ENCODE measurements at places on chromosomes 6 and 20.
A peak's percentile ranks its signal among the peaks of the same experiment; 100 is the strongest.

DNA sequence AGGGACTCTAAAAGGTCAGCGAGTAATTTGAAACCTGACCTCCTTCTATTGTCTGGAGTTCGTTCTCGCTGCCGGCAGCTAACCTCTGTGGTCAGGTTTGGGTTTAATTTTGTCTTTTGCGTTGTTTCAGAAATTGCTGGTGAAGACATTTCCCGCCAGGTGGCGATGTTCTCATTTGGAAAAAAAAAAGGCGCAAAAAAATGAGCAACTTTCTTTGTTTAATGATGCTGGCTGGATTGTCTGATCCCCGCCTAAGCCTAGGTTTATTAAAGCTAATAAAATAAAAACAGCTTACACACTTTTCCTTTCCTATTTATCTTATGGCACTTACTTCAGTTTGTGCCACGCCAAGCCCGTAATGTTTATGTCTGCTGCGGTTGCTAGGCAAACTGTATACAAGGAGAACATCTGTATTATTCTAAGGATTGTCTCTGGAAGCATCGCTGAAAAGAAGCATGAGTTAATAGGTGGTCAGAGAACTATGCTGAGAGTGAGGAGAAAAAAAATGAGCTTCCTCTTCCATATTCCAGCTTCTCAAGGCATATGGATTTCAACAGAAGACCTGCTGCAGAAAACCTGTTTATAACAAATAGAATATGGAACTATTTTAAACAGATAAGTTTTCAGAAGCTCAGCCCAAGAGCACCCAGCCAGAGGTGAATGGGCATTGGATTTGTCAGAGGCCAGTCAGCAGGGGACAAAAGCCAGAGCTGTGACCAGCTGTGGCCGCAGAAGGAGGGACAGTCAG lies 205.7 kb downstream of the DOK5 start:
- DNase-seq = peak; percentile 35

GRCh38 chr6:90175627-90176538 lies 120.8 kb downstream of the BACH2 start:
- DNase-seq = peak; percentile 77

DNA sequence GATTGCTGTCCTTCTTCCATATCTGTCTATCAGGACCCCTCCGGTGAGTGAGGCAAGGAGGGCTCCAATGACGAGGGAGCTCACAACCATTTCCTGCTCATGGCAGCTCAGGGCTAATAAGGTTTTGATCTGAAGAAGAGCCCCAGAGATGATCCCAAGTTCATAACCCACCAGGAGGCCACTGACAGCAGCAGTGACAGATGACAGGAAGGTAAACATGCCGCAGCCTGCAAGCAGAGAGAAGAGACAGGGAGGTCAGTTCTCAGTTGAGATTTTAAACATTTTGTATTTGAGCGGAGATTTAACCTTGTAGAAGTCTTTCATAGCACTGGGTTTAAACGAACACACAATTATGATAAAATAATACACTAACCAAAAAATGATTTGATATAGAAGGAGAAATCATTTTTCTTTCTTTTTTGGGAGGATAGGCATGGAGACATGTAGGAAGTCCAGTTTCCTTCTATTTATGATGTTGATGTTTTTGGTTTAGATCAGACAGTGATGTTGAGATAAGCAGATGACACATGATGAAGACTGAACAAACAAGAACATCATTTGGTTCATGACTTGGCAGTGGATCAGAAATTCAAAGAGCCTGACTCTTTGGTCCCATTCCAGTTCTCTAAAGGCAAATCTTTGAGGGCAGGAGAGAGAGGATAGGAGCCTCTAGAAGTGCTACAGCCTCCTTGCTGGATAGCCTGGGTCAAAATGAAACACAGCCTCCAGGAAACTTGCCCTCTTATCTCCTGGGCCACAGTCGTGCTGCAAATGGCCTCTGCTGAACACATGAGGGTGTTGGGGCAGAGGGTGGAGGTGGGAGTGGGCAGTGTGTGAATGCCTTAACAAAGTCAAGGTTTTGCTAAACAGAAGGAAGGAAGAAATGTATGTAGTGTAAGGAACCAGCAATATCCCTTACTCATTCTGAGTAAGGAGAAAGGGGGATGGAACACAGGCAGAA lies 22.6 kb downstream of the SLC2A12 start:
- DNase-seq = no peak

DNA sequence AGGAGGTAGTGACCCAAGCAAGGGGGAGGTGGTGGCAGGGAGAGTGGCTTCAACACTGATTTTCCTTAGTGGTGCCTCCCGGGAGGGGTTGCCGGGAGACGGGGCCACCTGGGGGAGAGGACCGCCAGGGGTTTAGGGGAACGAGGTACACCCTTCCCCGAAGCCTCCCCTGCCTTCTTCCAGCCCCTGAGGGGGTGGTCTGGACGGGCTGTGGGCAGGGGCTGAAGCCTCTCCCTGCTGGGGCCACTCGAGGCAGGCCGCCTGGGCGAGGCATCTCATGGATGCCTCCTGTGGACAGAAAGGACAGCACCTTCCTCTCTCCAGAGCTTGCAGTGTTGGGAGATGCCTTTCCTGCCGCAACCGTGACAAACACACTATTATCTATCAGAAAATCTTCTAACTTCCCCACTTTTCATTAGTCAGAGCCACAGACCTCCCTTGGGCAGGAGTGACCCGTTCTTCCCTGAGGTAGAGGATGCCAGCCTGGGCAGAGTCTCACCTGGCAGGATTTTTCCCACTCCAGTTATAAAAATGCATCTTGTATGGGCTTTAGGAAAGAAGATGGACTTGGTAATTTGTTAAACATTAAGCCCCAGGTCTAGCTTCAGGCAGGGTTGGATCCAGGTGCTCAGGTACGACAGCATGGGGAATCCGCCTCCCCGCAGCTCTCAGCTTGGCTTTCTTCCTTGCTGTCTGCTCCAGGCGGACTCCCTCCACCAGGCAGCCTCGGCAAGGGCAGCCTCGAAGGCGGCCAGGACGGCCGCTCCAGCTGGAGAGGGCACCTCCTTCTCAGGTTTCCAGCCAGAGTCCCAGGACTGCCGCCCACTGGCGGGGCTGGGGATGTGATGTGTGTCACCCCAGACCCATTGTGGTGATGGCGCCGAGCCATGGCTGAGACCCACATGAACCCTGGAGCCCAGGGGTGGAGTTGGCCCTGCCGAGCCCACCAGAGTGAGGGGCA lies 11.0 kb downstream of the HRH3 start:
- no peak for DNase-seq

Data from activated T-cell treated with anti-CD3 and anti-CD28 coated beads, Interleukin-2, amount 50 U/mL, for 48 hours (primary cell).